ENCODE measurements at places on chromosomes 11 and 22.

DNA sequence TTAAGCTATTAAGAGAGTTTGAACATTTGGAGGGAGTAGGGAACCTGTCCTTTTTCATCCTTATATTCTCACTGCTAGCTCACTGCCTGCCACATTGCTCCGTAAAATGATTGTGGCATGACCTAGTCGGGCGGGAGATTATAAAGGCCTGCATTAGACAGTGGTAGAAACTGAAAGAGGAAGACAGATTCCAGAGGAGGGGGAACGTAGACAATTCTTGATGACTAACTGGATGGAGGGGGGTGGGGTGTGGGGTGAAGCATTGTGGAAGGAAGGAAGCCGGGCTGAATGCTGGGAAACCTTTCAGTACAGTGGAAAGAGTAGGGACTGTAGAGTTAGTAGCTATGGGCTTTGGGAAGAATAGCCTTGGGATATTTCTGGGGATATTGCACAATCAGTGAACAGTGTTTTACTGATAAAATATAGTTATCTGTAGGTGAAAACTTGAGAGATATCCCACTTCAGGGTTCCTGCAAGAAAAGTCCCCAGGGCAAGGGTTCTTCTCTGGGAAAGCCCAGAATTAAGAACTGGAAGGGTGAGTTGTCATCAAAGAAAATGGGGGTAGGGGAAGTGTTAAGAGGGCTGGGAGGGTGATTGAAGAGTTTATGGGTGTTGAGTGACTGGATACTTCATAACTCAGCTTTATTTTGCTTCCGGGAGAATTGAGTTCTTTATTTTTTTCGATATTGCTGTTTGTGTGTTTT lies 2.1 kb downstream of the MED15 start:
- DNase-seq, result peak; percentile 45

DNA sequence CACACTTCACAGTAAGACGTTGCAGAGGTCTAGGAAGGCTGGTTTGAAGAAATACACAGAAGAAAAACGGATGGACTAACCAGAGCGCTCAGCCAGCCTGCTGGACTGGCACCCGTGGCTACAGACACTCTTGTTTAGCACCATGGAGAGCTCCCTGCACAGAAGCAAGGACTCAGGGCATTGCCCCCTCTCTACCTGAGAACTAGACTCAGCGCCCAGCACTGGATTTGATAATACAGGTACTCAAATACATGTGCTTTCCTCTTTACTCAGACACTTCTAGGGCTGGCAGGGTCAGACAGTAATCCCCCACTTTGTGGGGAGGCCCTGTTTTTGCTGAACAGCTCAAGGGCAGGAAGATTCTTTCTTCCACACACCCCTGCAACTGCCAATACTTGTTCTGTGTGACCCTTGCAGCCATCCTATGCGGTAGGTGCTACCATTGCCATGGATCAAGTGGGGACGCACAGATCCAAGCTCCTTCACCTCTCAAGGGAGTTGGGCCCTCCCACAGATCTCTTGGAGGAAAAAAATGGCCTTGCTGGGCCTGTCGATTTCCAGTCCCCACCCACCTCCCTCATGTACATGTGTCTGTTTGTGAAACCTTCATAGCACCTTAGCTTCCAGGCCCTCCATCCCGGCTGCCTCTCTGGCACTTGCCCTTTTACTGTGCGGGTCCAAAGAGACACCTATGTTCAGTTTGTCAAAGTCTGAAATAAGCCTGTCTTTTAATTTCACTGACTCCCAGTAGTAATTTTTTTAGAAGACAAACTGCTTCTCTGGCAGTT lies 5.1 kb upstream of the P2RX6 start:
- no peak for DNase-seq

DNA sequence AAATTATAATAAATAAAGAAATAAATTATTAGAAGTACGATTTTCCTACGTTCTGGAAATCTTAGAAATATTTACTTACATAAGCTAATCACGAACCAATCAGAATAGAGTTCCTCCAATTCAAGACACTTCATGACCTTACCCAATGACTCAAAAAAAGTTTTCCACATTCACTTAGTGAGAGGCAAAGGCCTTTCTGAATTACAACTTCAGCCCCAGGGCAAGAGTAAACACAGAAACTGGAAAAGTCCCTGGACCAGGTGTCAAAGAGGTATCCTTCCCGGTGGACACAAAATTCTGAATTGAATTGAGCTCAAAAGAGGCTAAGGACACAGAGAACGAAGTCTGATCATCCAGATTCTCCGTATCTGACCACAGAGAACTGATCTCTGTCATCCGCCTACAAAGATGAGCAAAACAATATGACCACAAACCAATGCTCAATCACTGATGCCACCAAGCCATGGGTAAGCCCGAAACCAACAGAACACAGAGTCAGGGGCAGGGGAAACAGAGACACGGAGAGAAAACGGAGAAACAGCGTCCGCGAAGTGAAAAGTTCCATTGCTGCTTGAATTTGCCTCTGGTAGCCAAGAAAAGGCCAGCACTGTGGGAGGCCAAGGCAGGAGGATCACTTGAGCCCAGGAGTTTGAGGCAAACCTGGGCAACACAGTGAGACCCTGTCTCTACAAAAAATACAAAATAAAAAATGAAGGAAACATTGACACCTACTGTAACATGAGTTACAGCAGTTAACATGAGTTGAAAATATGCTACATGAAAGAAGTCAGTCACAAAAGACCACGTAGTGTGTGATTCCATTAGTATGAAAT lies 6.8 kb downstream of the BID start:
- DNase-seq, result no peak

GRCh38 chr22:42680648-42681047 lies 31.5 kb upstream of the CYB5R3 start:
- no peak for DNase-seq

All from activated T-cell treated with anti-CD3 and anti-CD28 coated beads, Interleukin-2, amount 50 U/mL, for 1 hour (primary cell).